ENCODE measurements at places on chromosomes 2 and 18.

DNA sequence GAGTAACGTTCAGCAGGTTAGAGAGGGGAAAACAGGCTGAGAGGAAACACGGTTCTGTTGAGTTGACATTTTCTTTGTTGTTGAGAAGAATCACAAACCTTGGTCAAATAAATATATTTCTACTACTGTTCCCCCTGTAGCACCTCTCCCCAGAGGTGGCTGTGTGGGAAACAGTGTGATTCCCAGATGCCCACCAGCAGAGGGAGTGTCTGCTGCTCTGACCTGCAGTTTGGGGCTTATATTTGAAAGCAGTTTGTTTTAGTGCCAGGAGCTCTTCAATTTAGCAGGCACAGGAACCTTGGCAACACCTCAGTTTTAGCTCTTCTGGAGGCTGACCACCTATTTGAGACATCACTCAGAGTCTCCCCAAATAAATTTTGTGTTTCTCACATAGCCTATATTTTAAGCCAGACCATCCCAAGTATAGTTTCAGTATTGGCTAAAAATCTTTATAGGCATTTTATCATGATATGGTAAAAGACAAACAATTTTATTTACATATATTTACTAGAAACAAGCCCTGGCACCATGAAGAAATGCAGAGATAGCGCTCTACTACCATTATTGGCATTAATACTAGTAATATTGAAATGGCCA lies 75.7 kb downstream of the PIK3C3 start:
- peak; percentile 25 for DNase-seq

GRCh38 chr2:237291138-237291792 lies 122.7 kb downstream of the COL6A3 start:
- DNase-seq = no peak

DNA sequence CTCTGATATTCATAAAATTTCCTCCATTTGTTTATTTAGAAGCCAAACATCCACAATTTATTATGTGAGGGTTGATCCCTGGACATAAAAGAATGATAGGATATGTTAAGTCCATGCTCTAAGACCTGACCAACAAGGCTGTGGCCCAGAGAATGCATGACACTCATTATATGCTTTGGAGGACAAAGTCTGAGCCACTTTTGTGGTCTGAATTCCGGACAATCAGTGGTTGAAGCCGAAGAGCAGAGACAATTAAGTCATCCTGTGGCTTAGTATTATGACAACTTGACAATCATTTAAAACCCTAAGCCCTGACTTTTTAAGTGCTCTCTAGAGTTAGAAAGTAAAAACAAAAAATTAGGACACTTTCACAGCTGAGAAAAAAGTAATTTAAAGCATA lies 483.3 kb downstream of the PLCL1 start:
- no peak for DNase-seq

- no peak for DNase-seq
These were observed 41.9 kb downstream of the ZNF516 start for GRCh38 chr18:76453057-76453561.

All from AML-193 (cell line).